HS-5 (cell line): ENCODE measurements at places on chromosomes 12 and 14.
A peak's percentile ranks its signal among the peaks of the same experiment; 100 is the strongest.

DNA sequence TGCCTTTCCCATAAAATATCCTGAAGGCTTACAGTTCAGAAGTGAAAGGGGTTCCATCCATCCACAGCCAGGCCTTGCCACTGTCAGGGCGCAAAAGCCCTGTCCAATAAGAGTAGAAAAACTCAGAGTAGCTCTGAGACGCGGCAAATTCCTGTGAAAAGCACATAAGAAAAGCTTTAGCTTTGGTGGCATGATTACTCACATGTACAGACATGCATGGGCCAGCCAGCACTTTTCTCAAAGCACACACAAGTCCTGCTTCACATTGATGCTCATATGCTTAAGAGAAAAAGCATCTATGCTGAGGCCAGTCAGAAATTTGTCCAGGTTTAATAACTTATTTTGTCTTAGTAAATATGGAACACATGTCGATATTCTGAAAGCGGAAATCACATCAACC, 25.5 kb downstream of the CLEC1A start:
- no peak for DNase-seq

GRCh38 chr12:91327131-91327530, 144.5 kb upstream of the DCN start:
- no peak for DNase-seq

DNA sequence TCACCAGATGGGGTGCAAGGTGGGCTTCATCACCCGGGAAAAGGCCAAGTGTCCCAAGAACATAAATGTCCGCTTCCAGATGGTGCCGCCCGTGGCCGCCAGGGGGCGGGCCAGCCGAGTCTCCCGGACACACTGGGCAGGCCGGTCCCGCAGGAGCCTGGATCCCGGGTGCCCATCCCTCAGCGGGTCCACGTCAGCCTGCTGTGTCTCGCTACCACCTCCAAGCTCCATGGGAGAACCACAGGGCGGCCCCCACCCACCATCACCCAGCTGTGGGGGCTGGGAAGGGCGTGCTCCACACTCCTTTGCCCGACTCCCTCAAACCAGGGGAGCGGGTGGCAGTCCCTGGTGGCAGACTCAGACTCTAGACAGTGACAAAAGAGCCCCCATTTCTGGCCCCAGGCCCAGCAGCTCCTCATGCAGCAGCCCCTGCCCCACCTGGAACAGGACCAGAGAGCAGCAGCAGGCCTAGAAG, 22.0 kb upstream of the NUDT14 start:
- no peak for DNase-seq

GRCh38 chr14:90194706-90195105, 61.6 kb upstream of the PSMC1 start:
- no peak for DNase-seq

DNA sequence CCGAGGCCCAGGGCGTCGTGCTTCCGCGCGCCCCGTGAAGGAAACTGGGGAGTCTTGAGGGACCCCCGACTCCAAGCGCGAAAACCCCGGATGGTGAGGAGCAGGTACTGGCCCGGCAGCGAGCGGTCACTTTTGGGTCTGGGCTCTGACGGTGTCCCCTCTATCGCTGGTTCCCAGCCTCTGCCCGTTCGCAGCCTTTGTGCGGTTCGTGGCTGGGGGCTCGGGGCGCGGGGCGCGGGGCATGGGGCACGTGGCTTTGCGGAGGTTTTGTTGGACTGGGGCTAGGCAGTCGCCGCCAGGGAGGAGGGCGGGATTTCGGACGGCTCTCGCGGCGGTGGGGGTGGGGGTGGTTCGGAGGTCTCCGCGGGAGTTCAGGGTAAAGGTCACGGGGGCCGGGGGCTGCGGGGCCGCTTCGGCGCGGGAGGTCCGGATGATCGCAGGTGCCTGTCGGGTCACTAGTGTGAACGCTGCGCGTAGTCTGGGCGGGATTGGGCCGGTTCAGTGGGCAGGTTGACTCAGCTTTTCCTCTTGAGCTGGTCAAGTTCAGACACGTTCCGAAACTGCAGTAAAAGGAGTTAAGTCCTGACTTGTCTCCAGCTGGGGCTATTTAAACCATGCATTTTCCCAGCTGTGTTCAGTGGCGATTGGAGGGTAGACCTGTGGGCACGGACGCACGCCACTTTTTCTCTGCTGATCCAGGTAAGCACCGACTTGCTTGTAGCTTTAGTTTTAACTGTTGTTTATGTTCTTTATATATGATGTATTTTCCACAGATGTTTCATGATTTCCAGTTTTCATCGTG, 612 bp downstream of the MDM2 start:
- peak; percentile 87 for DNase-seq

- DNase-seq, result no peak
Measured at GRCh38 chr12:116089080-116089479, 188.4 kb downstream of the MED13L start.
